ENCODE measurements at places on chromosomes 1 and 21.

DNA sequence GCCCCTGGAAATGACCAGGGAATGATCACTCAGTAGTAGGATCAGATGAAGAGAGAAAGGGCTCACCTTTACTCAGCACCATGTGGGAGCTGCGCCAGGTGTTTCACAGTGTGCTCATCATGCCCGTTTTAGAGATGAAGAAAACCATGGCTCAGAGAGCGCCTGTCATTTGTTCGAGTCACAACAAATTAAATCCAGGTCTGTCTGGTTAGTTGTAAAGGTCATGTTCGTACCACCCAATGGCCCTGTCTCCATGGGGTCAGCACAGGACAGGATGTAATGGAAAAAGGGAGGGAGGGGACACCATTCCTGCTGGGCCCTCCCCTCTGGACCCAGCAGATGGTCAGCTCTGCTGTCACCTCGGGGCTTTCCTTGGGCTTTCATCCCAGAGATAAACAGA, 15.2 kb downstream of the KIRREL1 start:
- DNase-seq = no peak

GRCh38 chr1:43531107-43531905, 623 bp downstream of the PTPRF start:
- DNase-seq = no peak

GRCh38 chr1:168342572-168343280, 62.0 kb downstream of the TBX19 start:
- peak; percentile 81 for DNase-seq

- no peak for DNase-seq
Observed at GRCh38 chr1:52007215-52008002, 16.9 kb upstream of the RAB3B start.

DNA sequence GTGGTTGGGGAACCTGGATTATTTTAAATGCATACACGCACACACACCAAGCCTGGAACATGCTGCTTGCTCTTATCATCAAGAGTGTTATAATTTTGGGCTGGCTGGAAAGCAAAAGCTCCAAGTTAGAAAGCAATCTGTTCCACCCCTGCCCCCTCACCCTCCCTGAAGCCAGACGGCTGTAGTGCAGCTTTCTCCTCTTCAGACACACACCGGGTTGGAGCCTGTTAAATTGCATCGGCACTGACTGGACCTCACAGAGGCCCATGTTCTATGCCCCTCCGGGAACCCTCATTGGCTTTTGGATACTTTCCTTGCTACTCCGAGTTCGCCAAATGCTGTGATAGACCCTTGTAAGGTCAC, 90.6 kb upstream of the KCNJ15 start:
- no peak for DNase-seq

Data from NCI-H2107 (cell line).